ENCODE measurements at places on chromosomes 13 and 19.

- no peak for DNase-seq
Measured at GRCh38 chr19:3879656-3880055, 829 bp upstream of the ATCAY start.

DNA sequence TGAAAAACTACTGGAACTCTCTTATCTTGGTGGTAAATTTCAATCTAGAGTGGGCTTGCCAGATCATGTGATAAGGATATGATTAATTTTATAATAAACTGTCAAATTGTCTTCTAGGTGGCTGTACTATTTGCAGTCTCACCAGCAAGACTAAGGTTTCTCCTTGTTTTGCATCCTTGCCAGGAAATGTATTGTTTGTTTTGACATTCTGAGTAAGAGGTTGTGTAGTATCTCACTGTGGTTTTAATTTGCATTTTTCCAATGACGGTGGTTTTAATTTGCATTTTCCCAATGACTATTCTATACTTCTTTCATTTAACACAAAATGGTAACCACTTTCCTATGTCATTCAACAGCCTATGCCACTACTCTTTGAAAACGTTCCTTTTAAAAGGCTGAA, 2.0 kb downstream of the CAB39L start:
- no peak for DNase-seq

- DNase-seq, result no peak
Measured at GRCh38 chr19:31706691-31707620, 357.7 kb upstream of the TSHZ3 start.

- no peak for DNase-seq
Measured at GRCh38 chr13:95235199-95235756, 66.0 kb downstream of the ABCC4 start.

GRCh38 chr19:11279505-11280236, 16.3 kb upstream of the TSPAN16 start:
- DNase-seq, result no peak

- DNase-seq, result no peak
Measured at GRCh38 chr19:28827382-28827781, 385.6 kb downstream of the UQCRFS1 start.

DNA sequence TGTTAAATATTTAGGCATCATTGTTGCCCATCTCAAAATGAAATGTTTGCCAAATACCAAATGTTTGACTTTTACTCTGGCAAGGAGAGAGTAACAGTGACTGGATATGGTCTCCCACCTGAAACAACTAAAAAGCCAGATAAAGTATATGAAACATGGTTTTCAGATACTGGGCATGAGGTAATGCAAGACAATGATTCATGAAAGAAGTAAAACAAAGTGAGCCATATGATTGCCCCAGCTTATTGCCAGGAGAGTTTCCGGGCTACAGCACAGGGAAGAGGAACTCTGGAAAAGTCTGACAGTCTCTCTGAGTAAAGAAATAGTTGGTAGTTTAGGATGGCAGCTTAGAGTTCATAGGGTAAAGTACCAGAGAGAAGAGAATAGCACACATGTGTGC, 354.6 kb downstream of the DNAJC15 start:
- DNase-seq, result no peak

- DNase-seq, result no peak
Measured at GRCh38 chr19:43489310-43489709, 15.2 kb downstream of the PHLDB3 start.

GRCh38 chr19:34306824-34307223, 52.5 kb downstream of the GARRE1 start:
- DNase-seq, result no peak

DNA sequence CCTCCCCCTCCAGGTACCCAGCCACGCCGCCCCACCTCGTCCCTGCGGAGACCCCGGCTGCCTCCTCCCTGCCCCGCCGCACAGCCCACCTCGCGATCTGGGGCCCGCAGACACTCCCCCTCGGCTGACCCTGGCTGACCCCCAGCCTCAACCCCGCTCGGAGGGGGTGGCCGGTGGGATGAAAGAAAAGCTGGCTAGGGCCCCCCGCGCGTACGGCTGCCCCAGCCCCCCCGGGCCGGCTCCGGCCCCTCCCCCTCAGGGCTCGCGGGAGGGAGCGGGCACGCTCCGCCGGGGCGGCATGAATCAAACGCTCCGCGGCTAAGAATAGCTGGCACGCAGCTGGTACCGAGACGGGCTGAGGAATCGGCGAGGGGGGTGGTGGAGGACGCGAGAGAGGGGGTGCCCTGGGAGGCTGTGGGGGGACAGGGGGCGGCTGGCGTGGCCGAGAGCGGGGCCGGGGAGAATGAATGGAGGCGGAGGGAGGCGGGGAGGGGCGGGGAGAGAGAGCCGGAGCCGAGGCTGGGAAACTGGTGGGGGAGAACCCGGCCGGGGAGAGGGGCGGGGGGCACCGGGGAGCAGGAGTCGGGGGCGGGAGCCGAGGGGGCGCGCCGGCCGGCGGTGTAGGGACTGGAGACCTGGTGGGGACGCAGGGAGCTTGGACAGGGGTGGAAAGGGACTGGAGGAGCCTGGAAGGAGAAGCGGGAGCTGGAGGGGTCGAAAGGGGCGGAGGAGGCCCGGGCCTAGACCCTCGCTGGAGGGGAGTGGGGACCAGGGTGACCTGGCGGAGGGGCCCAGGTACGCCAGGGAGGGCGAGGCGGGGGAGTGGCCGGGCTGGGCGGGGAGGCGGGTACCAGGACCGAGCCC, 1.1 kb downstream of the SHANK1 start:
- DNase-seq, result no peak

DNA sequence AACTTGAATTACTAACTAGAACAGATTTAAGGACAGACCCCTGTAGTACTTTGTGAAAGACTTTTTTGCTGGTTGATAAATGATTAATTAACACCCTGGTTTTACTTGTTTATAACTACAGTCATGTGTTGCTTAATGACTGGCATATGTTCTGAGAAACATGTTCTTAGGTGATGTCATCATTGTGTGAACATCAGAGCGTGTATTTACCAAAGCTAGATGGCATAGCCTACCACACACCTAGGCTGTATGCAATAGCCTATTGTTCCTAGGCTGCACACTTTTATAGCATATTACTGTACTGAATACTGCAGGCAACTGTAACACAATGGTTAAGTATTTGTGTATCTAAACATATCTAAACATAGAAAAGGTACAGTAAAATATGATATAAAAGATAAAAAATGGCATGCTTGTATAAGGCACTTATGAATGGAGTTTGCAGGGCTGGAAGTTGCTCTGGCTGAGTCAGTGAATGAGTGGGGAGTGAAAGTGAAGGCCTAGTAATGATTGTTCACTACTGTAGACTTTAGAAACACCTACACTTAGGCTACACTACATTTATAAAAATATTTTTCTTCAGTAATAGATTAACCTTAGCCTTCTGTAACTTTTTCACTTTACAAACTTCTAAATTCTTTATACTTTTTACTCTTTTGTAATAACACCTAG, 260.3 kb downstream of the KCNRG start:
- no peak for DNase-seq

DNA sequence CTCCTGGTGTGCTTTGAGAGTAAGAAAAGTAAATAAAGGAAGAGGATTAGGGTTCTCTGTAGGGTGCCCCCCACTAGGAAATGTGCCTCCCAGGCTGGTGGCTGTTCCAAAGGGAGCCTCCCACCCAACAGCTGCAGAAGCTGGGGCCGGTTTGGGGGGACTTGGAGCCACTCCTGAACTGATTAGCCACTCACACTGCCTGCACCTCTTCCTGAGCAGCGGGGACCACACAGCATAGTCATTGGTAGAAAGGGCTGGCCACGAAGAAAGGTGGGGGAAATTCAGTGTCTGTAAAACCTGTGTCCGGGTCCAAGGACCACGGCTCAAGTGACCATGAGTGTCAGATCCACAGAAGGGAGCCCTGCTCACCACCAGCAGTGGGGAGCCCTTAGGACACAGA, 55.6 kb downstream of the SPACA7 start:
- DNase-seq, result no peak

GRCh38 chr19:3224346-3225168, at the start of gene CELF5:
CELF5 (plus strand) TSS chr19:3224661; CDS start chr19:3224740, 79 bp downstream.
- peak; percentile 37 for DNase-seq

GRCh38 chr13:113448545-113448884, 4.8 kb downstream of the ADPRHL1 start:
- no peak for DNase-seq

- no peak for DNase-seq
Measured at GRCh38 chr13:113883921-113884804, 20.3 kb upstream of the GAS6 start.

DNA sequence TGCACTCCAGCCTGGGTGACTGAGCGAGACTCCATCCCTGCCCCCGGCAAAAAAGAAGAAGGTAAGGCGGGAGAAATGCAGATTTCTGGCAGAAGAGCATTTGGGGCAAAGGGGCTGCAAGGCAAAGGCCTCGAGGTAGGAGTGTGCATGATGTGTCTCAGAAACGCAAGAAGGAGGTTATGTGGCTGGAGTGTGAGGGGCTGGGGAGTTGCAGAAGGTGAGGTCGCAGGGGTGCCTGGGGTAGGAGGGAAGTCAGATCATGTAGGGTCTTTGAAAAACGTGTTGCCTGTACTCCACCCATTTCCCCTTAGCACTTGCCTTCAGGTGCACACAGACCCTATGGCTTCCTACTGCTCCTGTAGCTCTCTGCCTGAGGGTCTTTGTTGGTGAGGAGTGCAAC, 29.9 kb downstream of the KCTD15 start:
- no peak for DNase-seq

DNA sequence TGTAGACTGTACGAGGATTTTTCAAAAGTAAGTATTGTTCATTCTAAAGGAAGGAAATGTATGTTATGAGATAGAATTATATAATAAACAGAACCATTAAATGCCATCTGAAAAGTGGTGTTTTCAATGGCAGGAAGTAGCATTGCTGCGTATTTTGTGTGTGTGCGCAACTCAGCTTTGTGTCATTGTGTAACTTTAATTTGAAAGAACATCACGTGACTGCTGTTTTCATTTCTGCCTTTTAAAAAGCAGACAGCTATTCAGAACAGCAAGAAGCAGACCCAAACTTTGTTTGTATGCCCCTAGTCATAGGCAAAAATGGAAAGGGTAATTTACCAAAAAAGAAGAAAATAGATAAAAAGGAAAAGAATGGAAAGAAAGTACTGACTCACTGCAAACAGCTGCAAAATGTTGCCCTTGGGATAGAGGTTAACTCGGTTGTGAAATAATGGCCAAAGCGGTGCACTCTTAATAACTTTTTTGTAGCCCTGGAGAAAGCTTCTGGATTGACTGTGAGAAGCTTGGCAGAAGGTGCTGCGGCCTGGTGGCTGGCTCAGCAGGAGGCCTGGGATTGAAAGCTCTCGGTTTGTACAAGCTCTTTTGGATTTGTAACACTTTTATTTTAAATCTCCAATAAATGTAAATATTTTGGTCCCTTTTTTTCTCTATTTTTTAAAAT, 97.3 kb downstream of the GGACT start:
- DNase-seq, result no peak

- no peak for DNase-seq
Measured at GRCh38 chr19:2371656-2372055, 11.6 kb downstream of the TMPRSS9 start.

GRCh38 chr19:1286487-1287353, 1.0 kb downstream of the EFNA2 start:
- DNase-seq, result no peak

- DNase-seq, result no peak
Measured at GRCh38 chr13:21256891-21257290, 80.4 kb downstream of the MRPL57 start.
